ENCODE measurements at places on chromosomes 2 and 18.
A peak's percentile ranks its signal among the peaks of the same experiment; 100 is the strongest.

GRCh38 chr2:85550486-85550885 is 10.8 kb downstream of the GGCX start:
- DNase-seq: no peak

DNA sequence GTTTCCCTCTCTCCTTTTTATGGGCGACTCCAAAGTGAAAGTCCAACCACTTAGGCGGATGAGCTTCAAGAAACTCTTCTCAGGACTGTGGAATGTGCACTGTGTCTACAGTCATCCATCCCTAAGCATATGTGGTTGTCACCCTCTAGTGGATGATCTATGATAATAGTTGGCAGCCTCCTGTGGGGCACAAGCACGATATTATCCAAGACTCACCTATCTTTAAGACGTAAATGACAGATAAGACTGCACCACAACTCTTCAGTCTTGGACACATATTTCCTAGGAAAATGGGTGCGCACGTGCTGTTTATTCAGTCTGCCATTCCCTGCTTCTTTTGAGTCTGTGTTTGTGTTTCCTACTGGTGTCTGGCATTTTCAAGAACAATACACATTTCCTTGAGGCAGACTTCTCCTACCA is 145.5 kb upstream of the CTAGE1 start:
- DNase-seq: peak; percentile 47

GRCh38 chr2:180158961-180159360 is 151.9 kb upstream of the CWC22 start:
- DNase-seq: no peak

GRCh38 chr2:150586858-150587257 is 99.4 kb upstream of the RND3 start:
- no peak for DNase-seq

GRCh38 chr2:105144941-105145300 is 96.6 kb upstream of the GPR45 start:
- DNase-seq: no peak

- DNase-seq: no peak
Measured at GRCh38 chr2:199439066-199439465, 18.7 kb downstream of the SATB2 start.

DNA sequence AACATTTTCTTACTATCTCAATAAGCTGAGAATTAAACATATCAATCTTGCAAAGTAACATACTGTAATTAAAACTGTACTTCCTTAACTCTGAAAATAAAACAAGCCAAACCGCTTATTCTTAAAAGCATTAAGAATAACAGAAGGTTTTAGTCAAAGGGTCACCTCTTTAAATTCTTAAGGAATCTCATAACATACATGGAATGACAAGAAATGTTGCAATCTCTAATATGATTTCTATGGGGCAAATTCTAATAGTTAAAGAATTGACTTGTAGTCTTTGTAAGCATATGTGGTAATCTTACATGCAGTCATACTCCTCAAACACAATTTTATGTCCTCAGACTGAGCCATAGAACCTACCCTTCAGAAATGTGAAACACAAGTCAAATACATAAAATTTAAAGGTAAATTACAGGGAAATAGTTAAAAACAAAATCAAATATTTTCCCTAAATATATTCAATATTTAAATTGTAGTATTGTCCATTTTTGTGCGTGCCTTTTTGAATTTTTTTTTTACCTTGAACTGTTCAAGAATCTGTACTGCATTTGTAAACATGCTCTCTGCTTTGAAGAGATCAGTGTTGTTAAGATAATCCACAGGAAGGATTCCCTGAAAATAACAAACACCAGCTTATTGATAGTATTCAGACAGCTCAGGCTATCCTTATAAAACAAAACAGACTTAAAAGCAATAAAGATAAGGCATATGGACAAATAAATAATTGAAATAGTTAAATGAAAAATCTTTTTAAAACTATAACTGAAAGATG is 48.2 kb downstream of the PIGN start:
- no peak for DNase-seq

GRCh38 chr2:164535280-164536025 is 85.8 kb downstream of the GRB14 start:
- DNase-seq: no peak

- no peak for DNase-seq
Measured at GRCh38 chr2:60867007-60867406, 14.4 kb upstream of the REL start.

- no peak for DNase-seq
Measured at GRCh38 chr18:57149051-57149450, 2.2 kb downstream of the BOD1L2 start.

- DNase-seq: peak; percentile 72
Measured at GRCh38 chr2:108615480-108616090, 81.3 kb downstream of the LIMS1 start.

DNA sequence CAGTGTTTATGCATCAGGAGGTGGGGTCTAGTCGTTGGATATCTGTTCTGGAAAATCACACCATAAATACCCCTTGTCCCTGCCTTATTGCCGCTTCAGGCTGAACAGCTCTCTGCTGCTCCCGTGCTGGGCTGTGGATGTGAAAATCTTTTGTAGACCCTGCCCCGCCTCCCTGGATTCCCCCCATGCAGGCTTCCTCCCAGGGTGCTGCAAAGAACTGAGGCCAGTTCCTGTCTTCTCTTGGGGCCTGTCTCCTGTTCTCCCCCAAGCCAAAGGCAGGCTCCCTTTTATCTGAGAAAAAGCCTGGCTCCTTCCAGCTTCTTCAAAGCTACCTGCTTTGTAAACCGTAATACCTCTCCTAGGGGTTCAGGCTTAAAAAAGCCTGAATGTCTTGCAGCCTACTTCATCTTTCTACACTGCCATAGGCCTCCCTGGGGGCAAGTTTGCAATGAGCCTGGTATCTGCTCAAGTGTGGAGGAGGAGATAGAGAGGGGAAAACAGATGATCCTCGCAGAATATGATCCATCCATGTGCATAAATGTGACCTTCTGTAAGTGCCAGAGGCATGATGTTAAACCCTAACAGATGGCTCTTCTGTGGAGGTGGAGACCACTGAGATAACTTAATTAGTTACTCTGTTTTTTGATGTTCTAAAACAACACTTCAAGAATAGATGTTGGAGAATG is 55.3 kb downstream of the VWA3B start:
- no peak for DNase-seq

DNA sequence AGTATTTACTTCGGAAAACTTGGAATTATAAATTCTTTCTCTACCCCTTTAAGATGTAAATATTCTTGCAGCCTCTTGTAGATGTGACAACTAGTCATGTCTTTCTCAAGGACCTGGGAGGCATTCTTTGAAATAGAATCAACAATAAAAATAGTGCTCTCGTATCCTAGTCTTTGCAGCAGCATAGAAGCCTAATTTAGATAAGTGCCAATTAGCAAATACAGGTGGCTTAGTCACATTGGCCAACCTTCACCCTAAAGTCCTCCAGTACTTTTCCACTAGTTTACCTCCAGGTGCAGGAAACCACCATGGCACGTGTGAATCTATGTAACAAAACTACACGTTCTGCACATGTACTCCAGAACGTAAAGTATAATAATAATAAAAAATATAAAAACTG is 3.5 kb upstream of the ZSWIM2 start:
- DNase-seq: peak; percentile 44

Measured in DMS153 (cell line).